ENCODE measurements at places on chromosomes 2 and 18.

DNA sequence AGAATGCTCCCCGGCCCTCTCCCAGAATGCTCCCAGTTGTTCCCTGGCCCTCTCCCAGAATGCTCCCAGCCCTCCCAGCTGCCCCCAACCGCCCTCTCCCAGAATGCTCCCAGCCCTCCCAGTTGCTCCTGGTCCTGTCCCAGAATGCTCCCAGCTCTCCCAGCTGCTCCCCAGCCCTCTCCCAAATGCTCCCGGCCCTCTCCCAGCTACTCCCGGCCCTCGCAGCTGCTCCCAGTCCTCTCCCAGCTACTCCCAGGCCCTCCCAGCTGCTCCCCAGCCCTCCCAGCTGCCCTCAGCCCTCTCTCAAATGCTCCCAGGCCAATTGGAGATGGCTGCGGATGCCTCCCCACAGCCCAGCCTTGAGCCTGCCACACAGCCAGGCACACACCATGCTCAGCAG, 31.1 kb downstream of the BIN1 start:
- ATAC-seq = no peak

DNA sequence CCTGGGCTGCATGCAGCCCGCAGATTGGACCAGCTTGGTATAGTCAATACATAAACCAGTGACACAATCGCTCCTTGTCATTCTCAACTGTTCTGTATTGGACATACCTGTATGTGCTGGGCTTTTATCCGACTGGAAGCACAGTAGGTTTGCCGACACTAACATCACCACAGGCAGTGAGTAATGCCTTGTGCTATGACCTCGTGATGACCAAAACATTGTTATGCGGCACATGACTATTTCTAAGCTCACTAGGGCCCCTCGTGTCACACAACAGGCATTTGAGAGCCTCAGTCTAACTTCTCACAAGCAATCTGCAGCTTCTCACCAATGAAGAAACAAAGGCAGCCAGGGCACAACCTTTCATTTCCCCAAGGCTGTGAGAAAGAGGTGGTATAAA, 320.8 kb downstream of the AFF3 start:
- ATAC-seq = peak; percentile 36

DNA sequence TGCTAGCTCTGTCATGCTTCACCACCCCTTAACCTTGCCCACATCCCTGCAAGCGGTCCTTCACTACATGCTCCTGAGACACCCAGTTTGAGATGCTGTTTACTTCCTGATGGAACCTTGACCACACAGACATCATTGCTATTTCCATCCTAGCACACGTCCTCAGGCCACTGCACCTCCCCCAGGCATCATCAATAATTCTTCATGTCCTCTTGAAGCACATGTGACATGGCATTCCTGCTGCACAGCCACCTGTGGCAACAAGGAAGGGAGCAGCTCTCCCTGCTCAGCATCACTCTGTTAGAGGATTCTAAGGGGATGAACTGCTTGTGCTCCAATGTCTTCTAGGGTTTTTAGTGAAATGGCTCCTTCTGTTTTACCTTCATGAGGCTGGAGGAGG, 26.1 kb upstream of the ST3GAL5 start:
- ATAC-seq = no peak

DNA sequence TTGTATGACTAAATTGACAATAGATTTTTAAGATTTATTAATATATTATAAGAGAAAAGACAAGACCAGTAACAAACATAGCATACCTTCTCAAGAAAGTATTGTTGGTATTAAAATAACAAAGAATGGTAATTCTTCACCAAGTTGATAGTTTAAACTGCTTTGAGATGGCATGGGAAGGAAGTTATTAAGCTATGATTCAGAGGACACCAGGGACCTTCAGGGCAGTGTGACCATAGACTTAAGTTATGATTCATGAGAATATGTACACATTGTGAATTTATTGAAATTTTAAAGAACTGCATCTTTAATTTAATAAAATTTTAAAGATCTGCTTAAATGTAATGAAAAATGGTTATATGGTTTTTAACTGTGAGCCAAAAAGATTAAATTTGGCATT, 205.7 kb downstream of the DSEL start:
- no peak for ATAC-seq

- ATAC-seq = peak; percentile 95
Measured at GRCh38 chr2:38274286-38275276, 102.5 kb downstream of the ATL2 start.

DNA sequence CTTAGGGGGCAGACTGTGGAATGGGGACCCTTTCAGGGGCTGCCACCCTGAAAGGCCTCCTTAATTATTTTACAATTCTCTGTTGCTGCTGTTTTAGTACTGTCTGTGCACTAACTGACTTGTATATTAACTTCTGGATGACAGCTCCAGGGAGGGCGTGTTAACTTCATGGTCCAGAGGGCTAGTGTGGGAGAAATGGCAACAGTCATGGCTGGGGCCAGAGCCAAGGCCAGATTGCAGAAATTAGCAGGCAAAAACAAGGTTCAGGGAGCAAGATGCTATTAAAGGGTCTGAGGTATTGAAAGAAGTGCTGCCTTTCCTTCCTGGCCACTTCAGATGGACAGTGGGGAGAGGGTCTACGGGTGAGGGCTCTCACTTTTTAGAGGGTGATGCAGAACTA, 9.1 kb downstream of the WIPF1 start:
- ATAC-seq = no peak

- no peak for ATAC-seq
Measured at GRCh38 chr2:59342166-59342565, 1101.0 kb upstream of the FANCL start.

DNA sequence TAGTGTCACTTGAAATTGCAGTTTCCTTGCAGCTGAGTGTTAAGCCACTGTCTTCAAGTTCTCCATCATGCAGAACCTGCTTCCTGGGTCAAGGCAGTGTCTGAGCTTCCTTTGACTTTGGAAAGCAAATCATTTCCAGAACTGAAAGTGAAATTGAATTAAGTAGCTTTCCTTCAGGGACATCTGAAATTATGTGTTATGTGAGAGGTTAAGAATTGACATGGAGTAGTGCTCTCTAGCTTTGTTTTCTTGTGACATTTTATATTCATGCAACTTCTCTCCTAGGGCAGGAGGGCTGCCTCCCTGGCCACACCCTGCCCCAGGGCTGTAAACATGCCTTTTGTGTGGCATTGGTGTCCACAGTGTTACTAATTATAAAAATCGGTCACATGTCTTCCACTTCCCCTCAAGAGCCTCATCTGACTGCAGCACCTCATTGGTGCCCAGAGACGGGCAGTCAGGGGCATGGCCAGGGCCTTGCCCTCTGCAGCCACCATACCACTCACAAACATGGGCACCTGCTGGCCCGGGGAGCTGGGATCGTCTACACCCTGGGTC, 14.4 kb downstream of the RAB12 start:
- no peak for ATAC-seq

- ATAC-seq = no peak
Measured at GRCh38 chr2:774436-774835, 97.2 kb upstream of the TMEM18 start.

DNA sequence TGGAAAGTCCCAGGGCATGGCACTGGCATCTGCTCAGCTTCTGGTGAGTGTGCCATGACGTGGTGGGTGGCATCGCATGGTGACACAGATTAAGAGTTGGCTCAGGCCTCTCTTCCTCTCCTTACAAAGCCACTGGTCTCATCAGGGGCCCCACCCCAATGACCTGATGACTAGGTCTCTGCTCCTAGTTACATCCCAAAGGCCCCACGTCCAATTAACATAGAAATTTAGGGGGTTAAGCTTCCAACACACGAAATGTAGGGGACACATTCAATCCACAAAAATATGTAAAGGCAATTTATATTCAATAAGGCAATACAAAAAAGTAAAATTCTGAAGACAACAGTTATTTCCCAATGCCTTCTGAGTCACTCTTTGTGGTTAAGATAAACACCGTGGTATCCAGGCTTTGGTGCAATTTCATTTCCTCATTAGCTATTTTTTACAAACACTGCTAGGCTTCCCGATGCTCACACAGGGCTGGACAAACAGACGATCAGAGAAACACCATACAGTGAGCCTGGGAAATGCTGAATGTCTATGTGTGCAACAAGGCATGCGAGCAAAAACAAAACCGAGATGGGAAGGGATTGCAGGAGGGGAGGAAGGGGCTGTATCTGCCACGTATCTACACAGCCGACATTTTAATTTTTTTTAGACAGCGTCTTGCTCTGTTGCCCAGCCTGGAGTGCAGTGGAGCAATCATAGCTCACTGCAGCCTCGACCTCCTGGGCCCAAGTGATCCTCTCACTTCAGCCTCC, 67.2 kb downstream of the MBP start:
- ATAC-seq = peak; percentile 25

GRCh38 chr2:214737188-214737587, 72.3 kb downstream of the BARD1 start:
- no peak for ATAC-seq

- no peak for ATAC-seq
Measured at GRCh38 chr18:3179430-3180089, 40.2 kb downstream of the MYOM1 start.

DNA sequence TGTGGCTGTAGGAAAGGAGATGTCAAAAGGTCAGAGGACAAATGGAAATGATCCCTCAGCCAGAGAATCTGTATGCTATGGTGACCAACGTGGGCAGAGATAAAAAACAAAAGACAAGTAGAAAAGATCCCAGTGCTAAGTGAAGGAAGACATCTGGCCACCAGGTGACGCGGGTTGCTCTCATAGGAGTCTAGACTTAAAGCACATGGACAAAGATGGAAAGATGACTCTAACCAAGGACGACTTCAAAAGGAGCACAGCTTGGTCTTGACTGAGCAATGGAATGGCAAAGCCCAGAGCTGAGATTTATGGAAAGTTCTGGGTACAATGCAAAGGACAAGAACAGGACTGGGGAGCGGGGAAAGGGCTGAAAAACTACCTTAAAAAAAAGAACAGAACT, 96.8 kb downstream of the CLIP4 start:
- ATAC-seq = no peak

GRCh38 chr18:56492136-56492535, 146.3 kb downstream of the TXNL1 start:
- ATAC-seq = no peak

GRCh38 chr2:105873721-105874120, 129.0 kb downstream of the NCK2 start:
- peak; percentile 76 for ATAC-seq

DNA sequence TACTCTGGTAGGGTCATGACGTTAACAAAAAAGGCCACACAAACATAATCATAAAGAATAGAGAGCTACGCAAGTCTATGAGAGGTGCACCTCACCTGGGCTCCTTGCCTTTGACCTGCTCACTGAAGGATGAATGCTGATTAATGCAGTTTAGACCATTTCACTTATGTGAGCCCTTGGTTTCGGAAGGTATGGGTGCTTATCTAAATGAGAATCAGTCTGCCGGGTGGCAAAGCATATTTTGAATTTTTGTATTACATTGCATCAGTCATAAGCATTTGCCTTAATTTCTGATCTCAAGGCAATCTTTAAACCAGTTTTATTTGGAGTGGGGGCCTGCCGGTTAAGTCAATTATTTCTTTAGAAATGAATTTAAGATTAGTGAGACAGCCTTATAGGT, 42.8 kb downstream of the SLC9A4 start:
- no peak for ATAC-seq

GRCh38 chr2:45748239-45748638, 96.8 kb downstream of the PRKCE start:
- ATAC-seq = peak; percentile 93

GRCh38 chr2:231648579-231649174, 56.0 kb downstream of the TEX44 start:
- peak; percentile 94 for ATAC-seq

DNA sequence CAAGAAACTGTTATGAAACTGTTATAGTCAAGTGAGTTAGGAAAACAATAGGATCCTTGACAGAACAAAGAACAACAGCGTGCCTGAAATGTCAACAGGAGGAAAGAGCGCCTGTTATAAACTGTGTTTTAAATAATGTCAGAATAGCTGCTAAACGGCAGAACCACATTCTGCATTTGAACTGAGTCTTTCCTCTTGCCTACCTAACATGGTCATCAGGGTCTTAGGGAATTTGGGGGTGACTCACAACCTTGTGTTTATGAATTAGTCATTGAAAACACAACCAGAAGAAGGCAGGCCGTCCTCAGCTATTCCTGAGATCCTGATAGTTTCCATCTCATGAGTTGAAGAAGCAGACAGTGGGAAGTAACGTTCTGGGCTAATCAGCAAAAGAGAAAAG, 222.0 kb upstream of the FN1 start:
- ATAC-seq = peak; percentile 27

GRCh38 chr2:138956116-138956515, 175.9 kb upstream of the NXPH2 start:
- no peak for ATAC-seq

DNA sequence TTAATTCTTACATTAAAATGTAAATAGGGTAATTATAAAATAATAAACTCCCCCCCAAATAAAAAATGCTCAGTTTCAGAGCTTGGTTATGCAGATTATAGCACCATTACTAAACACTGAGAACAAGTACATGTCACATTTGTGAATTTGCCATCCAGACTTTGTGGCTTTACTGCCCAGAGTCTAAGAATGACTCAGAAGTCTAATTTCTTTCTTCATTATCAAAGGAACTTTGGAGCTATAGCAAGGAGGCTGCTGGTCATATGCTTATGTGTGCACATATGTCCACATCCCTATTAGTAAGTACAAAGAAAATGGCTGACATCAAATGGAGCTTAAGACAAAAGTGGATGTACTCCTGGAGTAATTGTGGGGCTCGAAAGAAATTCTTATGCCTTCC, 248.5 kb upstream of the SESTD1 start:
- ATAC-seq = no peak

GRCh38 chr18:46207985-46208384, 103.8 kb downstream of the HAUS1 start:
- no peak for ATAC-seq

DNA sequence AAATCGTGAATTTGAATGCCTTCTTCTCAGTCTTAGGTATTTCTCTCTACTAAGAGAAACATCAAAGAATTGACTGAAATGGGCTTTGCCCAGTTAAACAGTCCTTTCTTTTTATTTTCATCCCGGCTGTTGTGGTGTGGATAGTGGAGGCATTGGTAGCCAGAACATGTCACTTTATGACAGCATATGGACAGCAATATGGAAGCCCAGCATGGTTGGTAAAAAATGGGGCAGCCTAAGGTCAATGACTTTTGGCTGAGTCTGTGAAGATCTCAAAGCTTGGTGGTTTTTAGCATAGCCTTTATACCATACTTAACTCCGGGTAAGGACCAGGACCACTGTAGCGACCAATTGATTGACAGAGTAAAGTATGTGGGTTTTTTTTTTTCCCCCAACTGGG, 3.2 kb downstream of the CERS6 start:
- ATAC-seq = no peak

- ATAC-seq = no peak
Measured at GRCh38 chr2:182655750-182656149, 60.3 kb upstream of the DNAJC10 start.

GRCh38 chr2:216002101-216002678, 11.2 kb downstream of the MREG start:
- no peak for ATAC-seq

- ATAC-seq = peak; percentile 51
Measured at GRCh38 chr2:101788995-101789970, 91.8 kb downstream of the MAP4K4 start.
